Coronary artery (tissue), 2 donors: ENCODE measurements at places on chromosomes 16 and 17.

DNA sequence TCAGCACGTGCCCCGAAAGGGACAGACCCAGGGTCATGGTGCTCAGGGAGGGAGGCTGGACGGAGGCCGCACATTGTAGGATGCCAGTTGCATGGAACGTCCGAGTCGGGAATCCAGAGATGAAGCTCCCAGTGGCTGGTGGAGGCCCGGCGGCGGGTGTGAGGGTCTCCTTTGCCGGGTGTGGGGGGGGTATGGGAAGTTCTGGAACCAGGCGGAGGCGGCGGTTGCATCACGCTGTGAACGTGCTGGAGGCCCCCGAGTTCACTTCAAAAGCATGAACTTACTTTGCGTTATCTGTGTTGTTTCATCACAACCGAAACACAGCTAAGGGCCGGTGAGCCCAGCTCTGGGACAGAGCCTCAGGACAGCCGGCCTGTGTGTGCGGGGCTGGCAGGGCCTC, 73.4 kb upstream of the GNG13 start:
- DNase-seq = no peak

DNA sequence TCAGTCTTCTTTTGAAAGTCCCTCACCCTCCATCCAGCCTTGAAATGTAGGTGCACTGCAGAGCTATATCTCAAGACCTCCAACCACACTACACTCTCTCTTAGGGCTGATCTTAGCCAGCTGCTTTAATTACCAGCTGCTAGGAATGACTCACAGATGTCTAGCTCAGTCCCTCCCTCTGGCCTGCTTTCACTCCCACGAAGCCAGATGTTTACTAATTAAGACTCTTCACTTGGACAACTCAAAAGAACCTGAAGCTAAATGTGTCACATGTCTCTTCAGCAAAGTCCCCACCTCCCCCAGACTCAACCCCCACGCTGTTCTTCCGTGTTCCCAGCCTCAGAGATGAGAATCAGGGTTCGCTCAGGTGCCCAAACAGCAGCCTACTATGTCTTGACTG, 2.6 kb downstream of the GTF3C1 start:
- DNase-seq = no peak

GRCh38 chr16:83227336-83227735, 580.4 kb upstream of the HSBP1 start:
- DNase-seq = no peak

- no peak for DNase-seq
Measured at GRCh38 chr16:85858984-85859817, 39.8 kb upstream of the IRF8 start.

DNA sequence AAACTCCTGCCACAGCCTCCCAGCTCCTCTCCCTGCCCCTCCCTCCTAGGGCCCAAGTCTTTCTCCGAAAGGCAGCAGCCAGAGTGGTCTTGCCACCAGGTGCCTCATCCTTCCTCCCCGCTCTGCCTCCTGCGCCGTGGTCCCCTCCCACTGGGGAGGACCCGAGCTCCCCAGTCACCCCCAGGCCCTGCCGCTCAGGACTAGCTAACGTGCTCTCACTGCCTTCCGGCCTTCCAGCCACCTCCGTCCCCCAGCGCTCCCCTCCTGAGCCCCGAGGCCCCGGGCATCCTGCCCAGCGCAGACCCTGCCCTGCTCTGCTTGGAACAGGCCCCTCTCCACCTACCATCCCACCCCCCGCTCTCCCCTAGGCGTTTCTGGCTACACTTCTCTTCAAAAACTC, 19.4 kb upstream of the COL1A1 start:
- DNase-seq = no peak

GRCh38 chr16:6777624-6778023, 555.0 kb upstream of the RBFOX1 start:
- no peak for DNase-seq

DNA sequence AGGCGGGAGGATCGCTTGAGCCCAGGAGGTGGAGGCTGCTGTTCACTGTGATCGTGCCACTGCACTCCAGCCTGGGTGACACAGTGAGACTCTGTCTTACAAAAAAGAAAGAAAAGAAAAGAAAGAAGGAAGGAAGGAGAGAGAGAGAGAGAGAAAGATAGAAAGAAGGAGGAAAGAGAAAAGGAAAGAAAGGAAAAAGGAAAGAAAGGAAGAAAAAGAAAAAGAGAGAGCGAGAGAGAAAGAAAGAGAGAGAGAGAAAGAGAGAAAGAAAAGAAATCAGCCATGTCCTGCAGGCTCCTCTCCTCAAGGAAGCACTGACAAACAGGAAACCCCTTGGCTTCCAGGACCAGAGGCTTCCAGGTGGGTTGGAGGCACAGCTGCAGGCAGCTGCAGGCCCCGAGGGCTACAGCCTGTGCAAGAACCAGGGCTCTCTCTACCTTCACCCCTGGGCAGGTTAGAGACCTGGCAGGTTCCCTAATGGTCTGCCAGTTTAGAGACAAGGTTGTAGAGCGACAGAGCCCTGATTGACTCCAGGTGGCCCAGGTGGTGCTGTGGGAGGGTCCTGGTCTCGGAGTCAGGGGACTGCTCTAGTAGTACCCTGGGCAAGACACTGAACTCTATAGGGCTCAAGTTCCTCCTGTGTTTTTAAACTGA, 53.8 kb downstream of the PECAM1 start:
- no peak for DNase-seq

GRCh38 chr16:50809561-50809960, 67.7 kb downstream of the CYLD start:
- DNase-seq = no peak

DNA sequence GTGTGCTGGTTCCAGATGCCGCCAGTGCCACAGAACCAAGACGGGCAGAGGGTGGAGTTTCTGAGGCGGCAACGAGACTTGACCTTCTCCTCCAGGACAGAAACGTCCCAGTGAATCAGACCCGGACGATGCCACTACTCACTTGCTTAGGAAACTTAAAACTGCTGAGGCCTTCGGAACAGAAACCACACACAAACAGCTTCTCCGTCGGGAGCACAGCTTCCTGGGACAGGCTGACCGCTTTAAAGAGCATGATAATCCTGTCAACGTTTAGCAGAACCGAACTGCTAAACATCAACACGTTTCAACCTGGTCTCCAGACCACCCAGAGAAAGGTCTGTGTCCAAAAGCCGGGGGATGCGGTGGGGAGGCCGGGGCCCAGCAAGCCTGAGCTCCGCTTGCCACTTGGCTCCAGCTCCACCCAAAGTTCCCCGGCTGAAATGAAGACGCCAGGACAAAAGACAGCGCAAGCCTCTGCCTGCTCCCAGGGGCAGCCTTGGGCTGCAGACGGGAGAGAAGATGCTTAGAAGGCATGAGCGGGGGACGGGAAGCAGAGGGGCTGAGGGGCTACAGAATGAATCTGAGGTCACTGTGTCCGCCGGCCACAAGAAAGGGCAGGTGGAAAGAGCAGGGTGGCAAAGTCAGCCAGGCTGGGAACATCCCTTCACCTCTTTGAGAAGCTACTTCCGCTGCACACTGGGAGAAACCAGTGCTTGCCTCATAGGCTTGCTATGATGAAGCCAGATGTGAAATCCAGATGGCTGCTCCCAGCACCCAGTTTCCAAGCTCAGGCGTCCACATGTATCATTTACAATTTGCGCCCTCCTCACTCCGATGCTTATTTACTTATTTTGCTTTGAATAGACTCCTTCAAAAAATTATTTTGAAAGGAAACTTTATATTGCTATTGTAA, 69.0 kb downstream of the MRM3 start:
- no peak for DNase-seq

GRCh38 chr16:65123396-65124211, 1.7 kb upstream of the CDH11 start:
- DNase-seq = peak; percentile 83

DNA sequence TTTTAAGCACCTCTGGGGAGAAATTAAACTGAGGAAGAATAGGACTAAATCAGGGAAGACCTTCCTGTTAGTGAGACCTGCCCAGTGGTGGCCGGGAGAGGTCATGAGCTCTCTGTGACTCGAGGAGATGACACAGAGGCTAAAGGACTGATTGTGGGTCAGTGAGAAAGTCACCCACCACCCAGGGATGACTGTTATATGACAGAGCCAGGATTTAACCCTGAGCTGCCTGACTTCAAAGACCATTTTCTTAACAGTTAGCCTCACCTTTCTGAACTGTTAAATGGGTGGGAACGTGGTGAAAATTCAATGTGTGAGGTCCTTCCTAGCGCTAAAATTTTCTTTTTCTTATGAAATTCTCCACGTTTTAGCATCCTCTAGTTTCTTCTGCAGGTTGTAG, 72.5 kb downstream of the WSB1 start:
- DNase-seq = no peak

DNA sequence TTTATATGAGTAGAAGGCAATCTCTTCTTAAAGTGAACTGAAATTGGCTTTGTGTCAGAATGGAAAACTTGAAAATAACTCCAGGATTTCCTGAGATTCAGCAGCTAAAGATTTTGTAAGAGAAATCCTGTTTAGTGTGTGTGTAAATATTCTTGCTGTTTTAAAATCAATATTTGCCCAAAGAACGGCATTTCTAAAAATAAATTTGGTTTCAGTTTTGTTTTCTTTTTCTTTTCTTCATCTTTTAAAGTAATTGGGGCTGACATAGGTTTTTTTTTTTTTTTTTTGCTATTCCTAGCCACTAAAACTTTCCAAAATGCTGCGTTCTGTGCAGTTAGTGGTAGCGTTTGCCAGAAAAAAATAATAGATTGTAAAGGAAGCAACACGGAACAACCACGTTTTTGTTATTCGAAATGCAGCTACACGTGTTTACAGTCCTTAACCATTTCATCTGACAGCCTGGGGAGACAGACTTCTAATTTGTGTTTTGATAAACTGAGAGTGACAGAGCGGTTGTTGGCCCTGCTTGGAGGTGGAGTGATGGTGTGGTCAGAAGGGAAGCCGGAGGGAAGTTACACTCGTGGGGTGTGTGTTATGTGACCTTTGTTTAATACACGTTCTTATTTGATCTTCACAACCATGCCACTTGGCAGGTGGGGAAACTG, 21.6 kb upstream of the SMPD3 start:
- DNase-seq = no peak

DNA sequence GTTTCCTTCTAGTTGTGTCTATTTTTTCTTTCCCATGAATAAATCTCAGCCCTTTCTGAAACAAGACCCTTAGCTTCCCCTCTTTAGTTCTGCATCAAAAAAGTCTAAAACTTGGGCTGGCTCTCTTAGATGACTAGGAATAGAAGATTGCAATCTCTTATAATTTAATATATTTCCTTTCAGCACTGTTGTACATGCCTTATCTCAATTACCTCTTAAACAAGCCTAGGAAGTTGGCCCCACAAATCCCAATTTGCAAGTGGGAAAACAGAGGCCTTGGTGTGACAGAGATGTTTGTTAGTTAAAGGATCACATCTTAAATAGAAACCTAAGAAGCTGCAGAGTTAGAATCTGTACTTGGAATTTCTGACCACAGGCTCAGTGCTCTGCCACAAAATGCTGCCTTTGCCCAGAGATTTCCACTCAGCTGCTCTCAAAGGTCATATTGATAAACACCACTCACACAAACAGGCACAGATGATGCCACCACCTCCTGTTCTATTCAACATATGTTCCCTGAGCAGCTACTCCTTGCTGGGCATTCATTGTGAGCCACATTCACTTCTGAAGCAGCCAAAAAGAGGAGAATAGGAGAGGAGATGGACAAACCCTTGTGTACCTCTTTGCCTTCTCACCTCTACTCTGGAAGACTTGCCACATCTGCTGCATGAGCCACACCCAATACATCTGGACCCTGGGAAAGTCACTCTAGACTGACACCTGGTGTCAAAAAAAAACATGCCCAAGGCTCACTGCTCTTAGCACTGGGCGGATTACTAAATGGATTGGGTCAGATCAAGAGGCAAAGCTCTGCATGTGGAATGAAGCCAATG, 5.5 kb downstream of the CCDC182 start:
- DNase-seq = no peak

GRCh38 chr16:54050459-54051210, 236.0 kb downstream of the IRX3 start:
- no peak for DNase-seq

- DNase-seq = no peak
Measured at GRCh38 chr16:84239141-84239769, 557 bp downstream of the KCNG4 start.

GRCh38 chr16:26795184-26795583, 271.5 kb upstream of the C16orf82 start:
- no peak for DNase-seq

DNA sequence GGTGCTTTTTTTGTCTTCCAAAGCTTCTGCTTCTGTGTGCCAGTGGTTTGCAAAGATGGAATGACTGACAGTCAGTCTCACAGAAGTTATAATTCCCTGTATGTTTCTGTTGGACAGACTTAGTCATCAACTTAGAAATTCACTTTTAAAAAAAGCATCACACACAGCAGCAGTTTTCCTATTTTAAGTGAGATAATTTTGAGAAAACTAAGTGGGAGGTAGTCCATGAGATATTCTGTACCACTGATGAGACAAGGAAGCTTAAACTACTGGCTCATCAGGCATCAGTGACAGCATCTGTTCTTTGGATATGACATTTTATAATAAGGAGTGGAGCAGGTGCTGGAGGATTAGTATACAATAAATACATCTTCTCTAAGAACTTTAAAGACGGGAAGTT, 20.0 kb downstream of the CNP start:
- DNase-seq = no peak

DNA sequence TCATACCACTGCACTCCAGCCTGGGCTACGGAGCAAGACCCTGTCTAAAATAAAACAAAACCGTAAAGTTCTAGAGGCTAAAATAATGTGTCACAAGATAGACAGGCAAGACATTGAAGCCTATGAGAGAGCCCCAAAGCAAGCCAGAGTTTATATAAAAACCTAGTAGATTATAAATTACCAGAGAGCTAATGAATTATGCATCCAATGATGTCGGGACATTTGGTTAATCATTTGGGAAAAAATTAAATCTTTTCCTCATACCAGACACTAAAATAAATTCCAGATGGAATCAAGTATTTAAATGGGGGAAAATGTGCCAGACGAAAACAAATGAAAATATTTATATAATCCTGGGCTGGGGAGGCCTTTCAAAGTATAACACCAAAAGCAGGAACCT, 24.2 kb downstream of the CCDC40 start:
- no peak for DNase-seq

- no peak for DNase-seq
Measured at GRCh38 chr17:32112416-32112815, 29.9 kb upstream of the RHOT1 start.

GRCh38 chr17:28811651-28812090, 30.9 kb downstream of the FAM222B start:
- no peak for DNase-seq

DNA sequence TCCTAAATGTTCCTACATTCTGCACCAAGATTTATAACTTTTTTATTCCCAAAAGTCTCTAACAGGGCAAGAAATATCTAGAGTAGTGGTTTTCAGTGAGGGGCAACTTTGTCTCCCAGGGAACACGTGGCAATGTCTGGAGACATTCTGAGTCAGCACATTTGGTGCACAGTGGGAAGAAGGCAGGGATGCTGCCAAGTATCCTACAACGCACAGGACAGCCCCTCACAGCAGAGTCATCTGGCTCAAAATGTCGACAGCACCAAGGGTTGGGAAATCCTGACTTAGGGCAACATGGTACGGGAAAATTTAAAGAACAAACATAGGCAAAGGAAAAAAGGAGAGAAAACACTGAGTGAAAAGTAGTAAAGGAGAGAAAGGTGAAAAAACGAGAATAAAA, 61.8 kb downstream of the SMG6 start:
- no peak for DNase-seq
